ENCODE measurements at places on chromosomes 5 and 9. TPM values are rescaled to one million over a fixed set of nuclear protein-coding genes. Genes with fewer than 3 reads are reported as not detected.

DNA sequence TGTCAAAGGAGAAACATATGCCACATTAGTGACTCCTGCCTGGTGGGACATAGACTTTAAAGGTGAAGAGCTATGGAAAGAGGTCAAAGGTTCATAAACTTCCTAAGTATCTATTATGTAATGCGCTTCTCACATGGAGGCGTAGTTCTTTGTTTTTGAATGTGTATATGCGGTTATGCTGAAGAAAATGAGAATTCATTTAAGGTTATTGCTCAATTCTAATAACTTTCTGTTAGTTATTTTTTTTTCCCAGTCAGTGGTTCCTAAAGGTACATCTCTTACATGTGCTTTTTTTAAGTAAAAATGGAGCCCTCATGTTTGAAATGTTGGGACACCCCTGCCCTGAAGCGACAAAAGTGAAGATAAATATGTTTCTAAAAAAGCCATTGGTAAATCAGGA lies 156.2 kb downstream of the SPATA31D1 start:
- no peak overlapping the region for H3K27ac ChIP-seq
- H3K27me3 ChIP-seq: no peaks in the 10 kb centered on the region
- no peak for DNase-seq

The SPINK7 gene
- not detected for polyA plus RNA-seq

DNA sequence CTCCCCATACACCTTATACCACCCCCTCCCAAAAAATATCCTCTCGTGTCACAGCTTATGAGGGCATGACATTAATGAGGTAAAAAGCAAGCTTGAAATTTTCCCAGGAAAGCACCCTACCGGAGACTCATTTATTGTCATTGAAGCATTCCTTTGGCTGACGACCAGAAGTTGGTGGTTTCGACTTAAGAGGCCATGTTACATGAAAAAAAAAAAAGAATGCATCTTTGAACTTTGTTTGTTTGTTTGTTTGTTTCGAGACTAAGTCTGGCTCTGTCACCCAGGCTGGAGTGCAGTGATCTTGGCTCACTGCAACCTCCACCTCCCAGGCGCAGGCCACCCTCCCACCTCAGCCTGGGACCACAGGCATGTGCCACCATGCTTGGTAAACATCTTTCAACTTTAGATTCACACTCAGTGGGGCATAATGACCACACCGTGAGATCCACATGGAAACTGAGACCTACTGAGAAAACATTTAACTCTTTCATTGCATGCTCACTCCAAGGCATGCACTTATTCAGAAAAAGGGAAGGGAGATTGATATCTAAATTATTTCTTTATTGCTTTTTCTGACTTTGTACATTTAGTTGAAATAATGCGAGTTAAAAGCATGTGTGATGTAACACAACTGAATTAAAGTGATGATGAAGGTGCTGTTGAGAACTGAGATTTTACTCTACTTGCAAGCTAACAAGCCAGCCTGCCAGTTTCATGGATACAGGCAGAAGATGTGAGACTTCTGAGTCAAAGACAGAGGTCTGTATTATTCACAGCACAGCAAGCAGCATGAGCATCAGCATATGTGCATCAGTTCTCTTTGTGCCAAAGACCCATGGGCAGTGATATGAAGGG lies 5.1 kb upstream of the RAB14 start:
- no peaks in the 10 kb centered on the region for H3K27me3 ChIP-seq
- no peak overlapping the region for H3K27ac ChIP-seq
- no peak overlapping the region for H3K4me3 ChIP-seq
- H3K4me1 ChIP-seq: peaks cover 2% of the 10 kb centered on the region
- DNase-seq: no peak

The IL4 gene
- not detected for polyA plus RNA-seq

The C5orf58 gene
- polyA plus RNA-seq: not detected

The CXCL14 gene
- polyA plus RNA-seq: not detected

DNA sequence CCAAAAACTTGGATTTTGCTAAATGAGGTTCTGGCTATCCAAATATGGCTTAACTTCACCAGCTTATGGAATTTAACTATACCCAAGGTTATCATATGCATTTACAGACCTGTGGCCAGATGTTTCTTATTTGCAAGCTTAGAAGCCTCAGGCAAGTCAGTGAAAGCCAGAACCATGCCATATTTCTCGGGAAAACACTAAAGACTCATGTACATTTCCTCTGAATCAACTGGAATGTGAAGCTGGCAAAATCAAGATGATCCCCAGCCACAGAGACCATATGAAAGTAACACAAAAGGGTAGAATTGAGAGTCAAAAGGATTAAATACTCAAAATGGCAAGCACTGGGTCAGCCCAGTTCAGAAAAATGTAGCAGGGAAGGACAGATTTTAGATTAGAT lies 76.4 kb upstream of the SLC1A1 start:
- no peak overlapping the region for H3K27ac ChIP-seq
- no peak for DNase-seq
- no peaks in the 10 kb centered on the region for H3K27me3 ChIP-seq
- no peaks in the 10 kb centered on the region for H3K36me3 ChIP-seq
